Activated B cell treated with CpG ODN at 0.5 μM for 24 hours (primary cell): ENCODE measurements at places on chromosomes 1 and 21. TPM values are rescaled to one million over a fixed set of nuclear protein-coding genes. Genes with fewer than 3 reads are reported as not detected.

DNA sequence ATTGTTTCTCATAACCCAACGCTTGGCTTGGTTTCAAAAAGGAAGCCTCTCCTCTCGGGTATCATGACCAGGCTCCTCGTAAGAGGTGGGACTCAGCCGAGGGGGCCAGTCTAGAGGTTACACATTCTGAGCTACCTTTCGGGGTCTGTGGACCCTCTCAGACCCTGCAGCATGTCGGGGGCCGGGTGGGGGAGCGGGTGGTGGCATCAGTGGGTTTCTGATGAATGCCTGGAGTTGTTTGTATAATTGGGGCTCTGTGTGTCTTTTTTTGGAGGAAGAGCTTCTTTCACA lies 229.3 kb downstream of the CAMTA1 start:
- H3K4me1 ChIP-seq, result no peaks in the 10 kb centered on the region
- DNase-seq, result no peak
- no peak overlapping the region for H3K4me3 ChIP-seq
- H3K36me3 ChIP-seq, result no peaks in the 10 kb centered on the region

DNA sequence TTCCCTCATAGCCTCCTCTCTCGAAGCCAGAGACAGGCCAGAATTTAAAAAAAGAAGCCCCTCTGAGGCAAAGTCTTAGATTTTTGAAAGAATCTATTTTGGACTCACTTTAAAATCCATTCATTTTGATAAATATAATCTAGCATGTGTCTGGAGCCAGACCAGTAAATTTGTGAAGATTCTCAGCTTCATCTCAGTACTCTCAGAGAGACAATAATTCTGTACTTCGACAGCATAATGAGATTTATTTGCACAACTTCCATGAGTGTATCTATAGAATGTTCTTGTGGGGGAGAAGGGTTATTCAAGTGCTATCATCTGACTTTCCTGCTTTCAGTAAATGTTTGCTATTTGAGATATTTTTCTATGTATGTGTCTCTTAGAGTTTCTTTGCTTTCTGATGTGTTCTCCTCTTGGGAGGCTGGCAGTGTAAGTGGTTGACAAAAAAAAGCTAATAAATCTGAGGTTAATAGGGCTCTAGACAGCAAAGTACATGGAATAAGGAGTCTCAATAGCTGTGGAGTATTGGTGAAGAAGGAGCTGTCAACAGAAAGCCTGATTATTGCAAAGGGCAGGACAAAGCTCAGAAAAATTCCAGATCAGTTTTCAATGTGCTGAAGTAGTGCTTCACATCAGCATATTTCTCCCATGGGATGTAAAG lies 223.0 kb downstream of the PTBP2 start:
- H3K27ac ChIP-seq, result no peak overlapping the region
- no peaks in the 10 kb centered on the region for H3K4me1 ChIP-seq
- H3K36me3 ChIP-seq, result no peaks in the 10 kb centered on the region
- H3K27me3 ChIP-seq, result no peaks in the 10 kb centered on the region
- no peak overlapping the region for H3K4me3 ChIP-seq
- DNase-seq, result no peak

DNA sequence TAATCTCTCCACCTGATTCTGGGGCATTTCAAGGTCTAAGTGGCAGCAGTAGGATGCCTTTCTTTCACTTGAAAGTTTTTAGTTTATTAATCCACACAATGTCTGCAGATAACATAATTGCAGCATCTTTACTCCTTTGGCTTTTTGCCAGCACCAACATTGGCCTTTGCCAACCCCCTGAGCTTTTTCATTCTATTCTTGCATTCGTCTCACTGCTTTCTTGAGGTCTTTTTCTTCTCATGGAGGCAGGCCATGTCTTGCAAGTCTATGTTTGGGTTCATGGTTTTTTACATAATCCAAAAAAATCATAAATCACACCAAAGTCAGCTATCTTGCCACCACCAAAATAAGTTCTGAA lies 30.4 kb upstream of the COG2 start:
- no peaks in the 10 kb centered on the region for H3K4me1 ChIP-seq
- H3K27ac ChIP-seq, result no peak overlapping the region
- no peak overlapping the region for H3K4me3 ChIP-seq
- no peaks in the 10 kb centered on the region for H3K36me3 ChIP-seq
- DNase-seq, result no peak

DNA sequence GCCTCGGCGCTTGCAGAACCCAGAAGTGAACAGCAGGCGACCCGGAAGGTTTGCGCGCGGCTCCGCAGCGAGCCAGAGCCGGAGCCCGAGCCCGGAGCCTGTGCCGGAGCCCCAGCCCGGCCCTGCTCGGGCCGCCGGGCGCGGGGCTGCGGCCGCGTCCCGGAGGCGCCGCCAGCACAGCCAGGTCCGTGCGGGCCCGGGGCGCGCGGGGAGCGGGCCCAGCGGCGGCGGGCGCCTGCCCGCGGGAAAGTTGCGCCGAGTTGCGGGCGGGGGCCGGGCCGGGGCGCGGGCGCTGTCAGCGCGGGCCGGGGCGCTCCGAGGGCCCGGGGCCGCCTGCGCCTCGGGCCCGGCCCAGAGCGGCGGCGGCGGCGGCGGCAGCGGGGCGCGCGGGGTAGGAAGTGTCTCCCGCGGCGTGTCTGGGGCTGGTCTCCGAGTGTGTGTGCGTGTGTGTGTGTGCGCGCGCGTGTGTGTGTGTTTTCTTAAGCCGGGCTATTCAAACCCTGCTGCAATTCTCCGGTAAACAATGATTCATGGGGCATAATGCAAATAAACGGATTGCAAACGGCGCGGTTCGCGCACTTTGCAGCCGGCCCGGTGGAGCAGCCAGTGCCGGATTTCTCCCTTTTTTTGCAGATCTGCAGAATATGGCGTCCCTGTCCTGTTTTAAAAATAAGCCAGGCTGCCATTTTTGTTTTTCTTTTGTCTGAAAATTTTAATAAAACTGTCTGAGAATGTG lies at the start of gene ZNF362:
Gene ZNF362, plus strand, starts transcription at position 22 of the 736 bp plus-strand sequence. CDS start 14,083 bp downstream, outside the sequence.
- H3K27me3 ChIP-seq, result no peaks in the 10 kb centered on the region
- peak; percentile 62 for DNase-seq
- peak within 1 kb of the TSS; percentile 95 for H3K27ac ChIP-seq
- H3K4me1 ChIP-seq, result peaks cover 34% of the 10 kb centered on the region
- peak within 1 kb of the TSS; percentile 97 for H3K4me3 ChIP-seq

- H3K4me3 ChIP-seq, result no peak overlapping the region
- H3K4me1 ChIP-seq, result no peaks in the 10 kb centered on the region
- peaks cover 4% of the 10 kb centered on the region for H3K27me3 ChIP-seq
- no peaks in the 10 kb centered on the region for H3K36me3 ChIP-seq
- no peak overlapping the region for H3K27ac ChIP-seq
Observed at GRCh38 chr1:55716610-55717009, 501.4 kb upstream of the USP24 start.

- H3K27ac ChIP-seq, result no peak overlapping the region
- H3K4me3 ChIP-seq, result no peak overlapping the region
- peaks cover 17% of the 10 kb centered on the region for H3K27me3 ChIP-seq
- H3K36me3 ChIP-seq, result no peaks in the 10 kb centered on the region
Observed at GRCh38 chr1:115115521-115116161, 26.3 kb upstream of the TSPAN2 start.

KIRREL1 gene
- total RNA-seq, result not detected in 2 replicates

IGSF9 gene
- total RNA-seq, result not detected in 2 replicates

TMEM9 gene
- 19.0 and 21.7 TPM in 2 replicates for total RNA-seq
